ENCODE measurements at places on chromosomes 7 and 10.

DNA sequence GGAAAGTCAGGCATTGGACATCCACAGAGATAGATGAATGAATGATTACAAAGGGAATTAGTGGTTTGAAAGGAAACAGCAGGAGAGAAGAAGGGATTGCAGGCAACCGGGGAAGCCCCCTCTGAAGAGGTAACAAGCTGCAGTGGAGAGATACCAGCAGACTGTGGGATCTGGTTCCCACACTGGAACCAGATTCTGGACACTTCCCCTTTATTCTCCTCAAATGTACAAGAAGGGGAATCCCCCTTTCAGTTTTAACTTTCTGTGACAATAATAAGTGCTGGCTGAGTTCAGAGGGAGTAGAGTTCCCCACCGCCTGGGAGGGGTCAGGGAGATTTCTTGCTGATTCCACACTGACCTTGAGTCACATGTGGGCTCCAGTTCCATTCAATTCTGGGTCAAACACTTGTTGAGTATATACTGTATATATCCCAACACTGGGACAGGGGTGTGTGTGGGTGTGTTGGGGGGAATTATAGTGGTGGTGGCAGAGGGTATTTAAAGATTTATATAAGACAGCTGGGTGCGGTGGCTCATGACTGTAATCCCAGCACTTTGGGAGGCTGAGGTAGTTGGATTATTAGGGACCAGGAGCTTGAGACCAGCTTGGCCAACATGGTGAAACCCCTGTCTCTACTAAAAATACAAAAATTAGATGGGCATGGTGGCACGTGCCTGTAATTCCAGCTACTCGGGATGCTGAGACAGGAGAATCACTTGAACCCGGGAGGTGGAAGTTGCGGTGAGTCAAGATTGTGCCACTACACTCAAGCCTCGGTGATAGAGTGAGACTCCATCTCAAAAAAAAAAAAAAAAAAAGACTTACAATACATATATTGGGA, 16.5 kb upstream of the DDIT4 start:
- no peak for DNase-seq

DNA sequence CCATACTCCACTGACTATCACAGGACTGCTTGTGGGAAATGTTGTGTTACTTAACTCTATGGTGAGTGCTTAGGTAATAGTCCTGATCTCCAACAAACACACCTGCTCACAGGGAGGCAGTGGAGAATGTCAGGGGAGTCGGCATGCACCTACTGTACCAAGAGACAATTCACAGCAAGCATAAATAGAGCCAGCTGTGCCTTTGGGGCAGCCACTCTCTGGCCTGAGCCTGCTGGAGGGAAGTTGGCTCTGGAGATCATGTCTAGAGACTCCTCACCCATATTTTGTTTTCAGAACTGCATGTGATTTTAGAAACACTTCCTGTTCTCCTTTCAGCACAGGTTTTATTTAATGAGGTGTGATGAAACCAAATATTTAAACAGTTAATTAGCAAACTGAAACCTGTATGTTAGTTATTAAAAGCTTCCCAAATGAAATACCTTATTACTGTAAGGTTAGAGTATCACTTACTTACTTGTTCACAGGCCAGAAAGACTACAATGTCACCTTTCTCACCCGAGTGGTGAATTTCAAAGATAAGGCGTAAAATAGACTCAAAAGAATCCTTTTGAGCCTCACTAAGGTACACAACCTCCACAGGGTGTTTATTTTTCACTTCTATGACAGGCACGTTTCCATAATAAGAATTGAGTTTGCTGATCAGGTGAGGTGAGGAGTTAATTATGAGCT, 21.8 kb downstream of the DHX32 start:
- DNase-seq = no peak

- no peak for DNase-seq
These were observed 41.8 kb downstream of the CHST3 start for GRCh38 chr10:72006026-72006425.

DNA sequence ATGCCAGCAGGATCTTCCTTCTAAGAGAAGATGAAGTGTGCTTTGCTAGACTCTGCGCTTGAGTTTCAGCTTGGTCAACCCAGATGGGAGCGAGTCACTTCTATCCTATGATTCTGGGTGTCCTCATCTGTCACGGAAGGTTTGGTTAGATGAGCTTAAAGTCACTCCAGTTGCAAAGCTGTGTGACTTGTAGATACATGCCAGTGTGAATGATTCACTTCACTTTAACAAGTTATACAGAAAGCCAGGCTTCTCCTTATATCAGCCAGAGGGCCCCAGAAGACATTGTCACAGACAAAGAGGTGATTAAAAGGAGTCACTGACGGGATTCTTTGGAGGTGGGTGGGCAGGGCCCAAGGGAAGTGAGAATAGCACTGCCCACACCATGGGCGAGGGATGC, 122.6 kb upstream of the PFKP start:
- no peak for DNase-seq

GRCh38 chr7:105987046-105987445, 24.0 kb downstream of the CDHR3 start:
- no peak for DNase-seq

GRCh38 chr7:95859429-95859828, 87.1 kb downstream of the DYNC1I1 start:
- no peak for DNase-seq

DNA sequence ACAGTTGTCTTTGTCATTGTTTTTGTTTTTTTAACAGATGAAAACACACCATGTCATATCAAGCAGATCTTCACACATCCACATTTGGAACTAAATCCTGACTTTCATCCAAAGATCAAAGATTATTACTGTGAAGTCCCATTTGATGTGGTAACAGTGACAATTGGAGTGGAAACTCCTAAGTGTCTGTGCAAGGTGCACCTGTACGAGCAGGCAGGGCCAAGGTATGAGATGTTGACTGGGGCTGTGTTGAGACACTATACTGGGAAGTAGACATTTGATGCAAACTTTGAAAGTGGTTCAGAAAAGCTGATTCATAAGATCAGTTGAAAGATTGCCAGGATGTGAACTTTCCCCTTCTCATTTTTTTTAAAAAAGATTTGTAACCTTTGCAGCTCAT, 152.3 kb downstream of the CPED1 start:
- DNase-seq = no peak

- no peak for DNase-seq
These were observed 15.7 kb upstream of the CBLL1 start for GRCh38 chr7:107728276-107728675.

GRCh38 chr10:79025199-79025832, 43.5 kb upstream of the ZMIZ1 start:
- no peak for DNase-seq

DNA sequence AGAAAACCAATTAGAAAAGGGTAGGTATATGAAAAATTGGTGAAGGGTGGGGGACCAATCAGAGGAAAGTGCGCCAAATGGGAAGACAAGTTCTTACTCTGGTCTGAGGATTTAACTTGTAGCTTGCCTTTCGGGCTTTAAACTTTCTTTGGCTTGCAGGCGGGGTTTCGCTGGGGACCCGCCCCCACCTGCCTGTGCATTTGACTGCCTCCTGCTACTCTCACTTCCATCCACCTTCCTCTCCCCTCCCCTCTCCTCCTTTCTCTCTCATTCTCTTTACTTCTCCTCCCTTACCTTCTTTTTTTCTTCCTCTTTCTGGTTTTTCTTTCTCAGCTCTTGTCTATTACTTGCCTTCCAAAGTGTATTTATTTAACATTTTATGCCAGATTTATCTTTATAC, 278.8 kb downstream of the DNAJB9 start:
- no peak for DNase-seq

DNA sequence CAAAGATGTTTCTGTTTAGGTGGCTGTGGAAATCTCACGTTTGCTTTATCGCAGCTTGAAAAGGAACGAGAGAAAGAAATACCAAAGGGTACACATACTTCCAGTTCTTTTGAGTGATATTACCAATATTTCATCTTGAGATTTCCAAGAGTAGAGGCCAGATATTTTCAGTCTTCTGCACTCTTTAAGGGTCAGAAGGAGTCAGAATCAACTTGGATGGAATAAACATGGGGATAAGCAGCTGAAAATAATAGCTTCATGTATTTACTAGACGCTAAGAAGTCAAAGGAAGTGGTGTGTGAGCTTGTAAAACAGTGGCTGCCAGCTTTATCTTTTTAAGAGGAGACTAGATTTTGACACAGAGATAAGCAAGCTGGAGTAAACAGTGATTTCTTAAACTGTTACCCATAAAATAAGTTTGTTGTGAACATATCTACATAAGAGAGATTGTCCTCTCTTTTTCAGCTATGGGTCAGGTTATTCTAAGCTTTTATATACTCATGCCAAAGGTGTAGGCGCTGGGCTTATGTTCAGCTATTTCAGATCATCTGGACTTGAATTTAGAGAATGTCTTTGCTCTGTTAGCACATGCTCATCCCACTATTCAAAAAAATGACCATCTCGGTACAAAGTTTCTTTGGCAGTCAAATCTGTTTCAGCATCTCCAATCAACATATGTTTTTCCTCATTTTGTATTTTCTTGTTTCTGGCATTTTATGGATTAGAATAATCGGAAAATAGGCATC, 170.8 kb upstream of the TCF7L2 start:
- no peak for DNase-seq

DNA sequence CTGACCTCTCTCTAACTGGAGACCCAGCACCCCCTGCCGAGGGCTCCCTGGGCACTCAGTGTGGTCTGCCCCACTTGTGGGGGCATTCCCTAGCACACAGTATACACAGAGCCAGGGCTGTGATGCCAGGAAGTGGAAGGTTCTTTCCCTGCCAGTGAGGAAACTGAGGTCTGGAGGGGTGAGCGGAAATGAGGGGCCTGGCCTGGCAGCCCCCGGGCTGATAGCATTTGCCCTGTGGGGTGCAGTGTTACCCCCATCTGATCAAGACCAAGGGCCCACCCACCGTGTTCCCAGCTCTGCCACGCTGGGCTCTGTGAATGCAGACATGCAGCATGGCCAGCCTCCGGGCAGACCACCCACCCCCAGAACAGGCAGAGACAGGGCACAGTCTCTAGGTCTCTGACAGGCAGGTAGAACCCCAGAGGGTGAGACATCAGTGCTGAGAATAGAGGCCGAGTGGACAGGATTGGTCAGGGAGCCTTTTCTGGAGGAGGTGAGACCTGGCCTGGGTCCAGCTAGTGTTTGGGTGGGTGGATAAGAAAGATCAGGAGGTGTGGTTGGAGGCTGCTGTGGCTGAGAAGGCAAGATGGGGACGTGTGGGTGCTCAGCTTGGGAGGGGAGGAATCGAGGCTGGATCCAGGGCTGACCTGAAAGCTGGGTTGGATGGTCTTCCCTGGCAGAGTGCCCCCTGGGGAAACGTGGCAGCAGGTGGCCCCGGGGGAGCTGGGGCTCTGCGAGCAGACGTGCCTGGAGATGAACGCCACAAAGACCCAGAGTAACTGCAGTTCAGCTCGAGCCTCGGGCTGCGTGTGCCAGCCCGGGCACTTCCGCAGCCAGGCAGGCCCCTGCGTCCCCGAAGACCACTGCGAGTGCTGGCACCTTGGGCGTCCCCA, 10.8 kb upstream of the ZNF862 start:
- no peak for DNase-seq

DNA sequence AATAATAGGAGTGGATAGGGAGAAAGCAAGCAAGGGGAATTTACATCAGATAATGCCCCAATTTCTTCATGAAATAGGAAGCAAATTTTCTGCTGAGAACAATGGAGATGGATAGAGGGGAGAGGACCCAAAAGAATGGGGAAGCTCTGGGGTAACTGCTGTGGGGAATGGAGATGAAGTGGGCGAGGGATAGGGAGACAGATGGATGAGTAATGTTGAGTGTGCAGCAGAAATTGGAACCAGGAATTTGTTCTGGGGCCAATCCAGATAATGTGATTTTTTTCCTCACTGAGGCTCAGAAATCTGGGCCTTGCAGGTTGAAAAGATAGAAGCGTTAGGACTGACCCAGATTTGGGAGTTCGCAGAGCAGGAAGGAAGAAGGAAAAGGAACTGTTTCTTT, 24.5 kb upstream of the MRC1 start:
- DNase-seq = no peak

GRCh38 chr7:133023370-133024071, 58.4 kb downstream of the CHCHD3 start:
- no peak for DNase-seq

DNA sequence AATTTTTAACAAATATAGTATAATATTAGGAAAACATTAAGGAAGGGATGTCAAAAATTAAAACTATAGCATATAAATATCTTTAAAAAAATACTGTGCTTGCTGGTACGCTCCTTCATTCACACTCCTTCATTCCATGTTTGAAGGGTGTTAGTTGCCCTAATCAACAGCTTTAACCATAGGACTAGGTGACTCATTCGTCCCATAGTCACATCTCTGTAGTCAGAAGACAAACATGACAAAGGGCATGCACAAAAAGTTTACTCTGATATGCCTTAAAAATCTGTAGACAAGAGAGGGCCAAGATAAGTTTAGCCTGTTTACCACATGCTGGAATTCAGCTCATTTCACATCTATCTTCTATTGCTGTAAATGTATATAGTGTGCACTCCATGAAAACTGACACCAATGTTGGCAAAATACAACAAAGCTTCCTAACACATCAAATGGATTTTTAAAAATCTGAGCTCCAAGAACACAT, 646 bp downstream of the FAM13C start:
- no peak for DNase-seq

DNA sequence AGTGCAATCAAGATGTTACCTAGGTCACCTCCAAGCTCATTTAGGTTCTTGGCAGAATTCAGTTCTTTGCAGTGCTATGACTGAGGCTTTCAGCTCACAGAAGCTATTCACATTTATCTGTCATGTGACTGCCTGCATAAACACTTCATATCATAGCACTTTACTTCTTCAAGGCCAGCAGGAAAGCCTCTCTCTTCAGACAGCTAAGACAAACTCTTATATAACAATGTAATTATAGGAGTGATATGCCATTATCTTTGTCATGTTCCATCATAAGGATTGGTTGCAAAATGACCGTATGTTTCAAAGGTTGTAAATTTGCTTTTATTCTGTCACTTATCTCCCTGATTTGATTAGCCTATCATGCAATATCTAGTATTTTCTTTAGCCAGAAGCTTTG, 78.8 kb upstream of the TMEM196 start:
- DNase-seq = no peak

GRCh38 chr10:96851281-96851680, 19.2 kb downstream of the LCOR start:
- no peak for DNase-seq

GRCh38 chr7:95490231-95490762, 4.6 kb downstream of the ASB4 start:
- no peak for DNase-seq

- DNase-seq = no peak
These were observed 57.8 kb downstream of the STK17A start for GRCh38 chr7:43640679-43641078.

GRCh38 chr10:97520520-97520919, 21.8 kb downstream of the UBTD1 start:
- DNase-seq = no peak

GRCh38 chr7:142808802-142809583, 38.2 kb downstream of the PRSS2 start:
- no peak for DNase-seq

GRCh38 chr7:101365956-101366355, 3.3 kb downstream of the COL26A1 start:
- no peak for DNase-seq

GRCh38 chr7:31408140-31408729, 67.7 kb upstream of the NEUROD6 start:
- DNase-seq = peak; percentile 13

Data from fibroblast of the conjunctiva (primary cell).